ENCODE measurements at places on chromosomes 3 and 15.

- DNase-seq = no peak
These were observed 927.6 kb downstream of the FHIT start for GRCh38 chr3:60323651-60324050.

DNA sequence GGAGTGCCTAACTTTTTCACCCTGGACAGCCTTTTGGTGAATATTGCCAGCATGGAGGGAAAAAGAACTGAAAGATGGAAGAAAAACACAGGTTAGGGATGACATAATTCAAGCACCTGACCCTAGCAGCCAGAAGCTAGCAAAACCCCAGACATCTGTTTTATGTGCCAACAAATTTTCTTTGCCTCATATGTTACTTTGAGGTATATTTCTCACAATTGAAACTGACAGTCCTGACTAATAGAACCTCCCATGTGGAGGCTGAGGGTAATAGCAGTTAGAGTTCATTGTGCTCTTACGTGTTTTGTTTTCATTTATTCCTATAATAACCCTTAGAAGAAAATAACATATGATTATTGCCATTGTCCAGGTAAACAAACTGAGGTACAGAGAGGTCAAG, 71.5 kb upstream of the SLC25A26 start:
- no peak for DNase-seq

GRCh38 chr3:130850044-130850797, 43.7 kb upstream of the ATP2C1 start:
- DNase-seq = no peak

GRCh38 chr15:66959875-66960274, 105.5 kb upstream of the SMAD3 start:
- DNase-seq = no peak

GRCh38 chr15:40807888-40808461, 702 bp upstream of the DNAJC17 start:
- no peak for DNase-seq

- DNase-seq = no peak
These were observed 42.1 kb downstream of the ZNF654 start for GRCh38 chr3:88101142-88101541.

GRCh38 chr3:11954312-11954934, 49.8 kb upstream of the SYN2 start:
- no peak for DNase-seq

- no peak for DNase-seq
These were observed 32.4 kb downstream of the BTD start for GRCh38 chr3:15633766-15634598.

GRCh38 chr3:62542185-62542584, 168.8 kb upstream of the FEZF2 start:
- DNase-seq = no peak

Data from amniotic stem cell (primary cell).